ENCODE measurements at places on chromosomes 7 and 10.

GRCh38 chr7:29224726-29225125 is 30.2 kb downstream of the CHN2 start:
- DNase-seq = no peak

GRCh38 chr10:111109501-111110242 is 32.8 kb downstream of the ADRA2A start:
- DNase-seq = no peak

DNA sequence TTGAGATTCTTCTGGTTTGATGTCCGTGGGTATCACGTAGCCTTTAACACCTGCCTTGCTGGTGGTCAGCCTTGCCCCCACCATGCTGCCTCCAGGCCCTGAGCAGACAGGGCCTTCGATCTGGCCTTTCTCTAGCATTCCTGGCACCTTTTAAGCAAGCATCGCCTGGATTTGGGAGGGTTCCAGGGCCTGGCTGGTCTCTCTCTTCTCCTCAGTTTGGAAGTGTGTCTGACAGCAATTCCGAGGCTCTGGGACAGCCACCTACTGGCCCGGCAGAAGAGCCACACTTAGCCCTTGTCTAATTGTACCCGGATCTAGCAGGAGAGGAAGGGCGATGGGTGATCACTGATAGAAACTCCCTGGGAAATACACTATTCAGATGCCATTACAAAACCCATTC is 441.3 kb upstream of the MKI67 start:
- DNase-seq = no peak

- no peak for DNase-seq
These were observed 31.5 kb downstream of the KCNH2 start for GRCh38 chr7:150946421-150947240.

GRCh38 chr10:125911990-125912389 is 15.6 kb downstream of the FANK1 start:
- no peak for DNase-seq

DNA sequence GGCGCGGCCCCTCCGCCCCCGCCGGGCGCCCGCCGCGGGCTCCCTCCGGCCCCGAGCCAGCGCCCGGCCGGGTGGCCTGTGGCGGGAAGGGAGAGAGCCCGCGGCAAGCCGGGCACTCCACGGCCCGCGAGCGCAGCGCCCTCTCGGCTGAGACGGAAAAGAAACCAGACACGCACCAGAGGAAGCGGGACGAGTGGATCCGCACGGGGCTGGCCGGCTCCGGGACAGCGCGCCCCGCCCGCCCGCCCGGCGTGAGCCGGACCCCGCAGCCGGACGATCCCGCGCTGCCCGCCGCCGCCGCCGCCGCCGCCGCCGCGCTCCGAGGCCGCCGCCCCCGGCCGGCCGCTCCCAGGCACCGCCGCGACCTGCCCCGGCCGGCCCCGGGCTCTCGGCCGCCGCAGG is 300 bp downstream of the ARHGAP21 start:
- DNase-seq = peak; percentile 5

GRCh38 chr7:39702133-39702532 is 78.8 kb downstream of the RALA start:
- no peak for DNase-seq

DNA sequence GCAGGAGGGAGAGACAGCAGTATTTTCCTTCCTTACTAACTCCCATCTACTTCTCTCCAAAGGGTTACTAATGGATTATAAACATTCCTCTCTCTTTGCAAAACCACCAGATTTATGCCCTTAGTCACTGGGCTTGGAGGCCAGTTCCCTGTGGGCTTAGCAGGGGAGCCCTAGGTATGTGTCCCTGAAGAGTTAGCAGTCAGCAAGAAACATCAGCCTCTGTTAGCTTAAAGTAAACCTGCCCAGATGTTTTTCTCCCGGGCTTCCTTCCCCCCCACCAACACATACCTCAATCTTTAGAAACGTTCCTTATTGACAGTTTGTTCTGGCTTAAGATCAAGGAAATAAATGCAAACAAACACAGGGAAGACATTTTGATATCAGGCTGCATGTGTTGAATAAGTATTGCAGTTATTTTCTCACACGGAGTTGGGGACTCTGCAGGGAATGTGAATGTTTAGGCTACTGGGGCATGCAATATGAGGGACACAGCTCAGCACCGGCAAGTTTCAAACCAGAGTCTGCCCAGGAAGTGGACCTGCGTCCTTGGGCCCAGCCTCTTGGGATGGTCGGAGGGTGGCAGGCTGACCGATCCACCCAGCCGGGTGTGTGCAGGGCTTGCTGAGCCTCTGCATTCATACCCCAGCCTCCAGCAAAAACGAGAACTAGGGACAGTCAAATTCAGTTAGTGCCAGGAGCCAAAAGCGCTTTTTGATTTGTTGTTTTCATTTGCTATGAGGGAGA is 252.0 kb upstream of the GRB10 start:
- DNase-seq = no peak

- DNase-seq = no peak
These were observed 965 bp upstream of the CAMK1D start for GRCh38 chr10:12348294-12348869.

- DNase-seq = no peak
These were observed 123.3 kb downstream of the TMEM26 start for GRCh38 chr10:61329854-61330253.

- DNase-seq = no peak
These were observed 15.3 kb downstream of the PLAU start for GRCh38 chr10:73926152-73926764.

GRCh38 chr10:61973906-61974305 is 72.4 kb downstream of the ARID5B start:
- DNase-seq = no peak

DNA sequence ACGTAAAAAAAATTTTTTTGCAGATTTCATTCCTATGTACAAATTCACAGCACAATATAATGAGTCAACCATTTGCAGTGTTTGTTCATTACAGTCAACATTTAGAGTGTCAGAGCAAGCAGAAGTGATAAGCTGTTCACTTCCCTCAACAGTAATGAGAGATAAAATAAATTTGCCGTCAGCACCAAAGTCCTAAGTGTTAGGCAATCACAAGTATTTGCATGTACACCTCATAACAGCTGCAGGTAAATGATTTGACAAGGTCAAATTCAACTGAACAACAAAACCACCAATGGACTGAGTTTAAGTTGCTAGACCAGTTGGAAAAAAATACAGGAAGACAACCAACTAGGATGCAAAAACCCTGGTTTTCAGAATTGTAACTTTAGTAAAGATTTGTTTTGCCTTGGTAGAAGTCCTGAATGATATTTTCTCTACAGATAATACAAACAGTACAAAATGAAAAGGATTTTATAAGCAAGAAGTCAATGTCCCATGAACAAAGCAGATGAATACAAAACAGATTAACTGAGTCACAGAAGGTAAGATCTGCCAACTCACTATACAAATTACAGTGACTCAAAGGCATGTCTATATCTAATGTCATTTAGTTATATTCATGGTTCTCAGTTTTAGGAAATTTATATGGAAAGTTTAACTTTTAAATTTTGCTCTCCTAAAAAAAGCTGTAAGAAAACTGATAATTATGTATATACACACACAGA is 10.4 kb downstream of the RAPGEF5 start:
- DNase-seq = no peak

- DNase-seq = no peak
These were observed 31.8 kb upstream of the VCL start for GRCh38 chr10:73965890-73966768.

DNA sequence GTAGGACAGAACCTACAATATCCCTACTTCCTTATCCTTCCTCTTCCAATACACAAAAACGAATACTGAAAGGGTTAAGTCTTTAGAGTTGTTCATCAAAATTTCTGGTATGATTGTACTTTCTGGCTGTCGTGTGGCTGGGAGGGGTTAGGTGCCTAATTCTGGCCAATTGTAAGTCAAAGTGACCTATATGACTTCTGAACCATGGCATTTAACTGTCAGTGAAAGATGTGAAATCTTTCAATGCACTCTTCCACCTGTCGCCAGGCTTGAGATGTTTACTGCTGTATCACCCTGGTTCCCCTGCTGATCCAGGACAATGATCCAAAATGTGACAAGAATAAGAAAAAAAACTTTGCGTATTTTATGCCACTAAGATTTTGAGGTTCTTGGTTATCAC is 20.8 kb downstream of the EPC1 start:
- DNase-seq = no peak

- DNase-seq = no peak
These were observed 40.2 kb upstream of the MYL10 start for GRCh38 chr7:101669307-101669706.

DNA sequence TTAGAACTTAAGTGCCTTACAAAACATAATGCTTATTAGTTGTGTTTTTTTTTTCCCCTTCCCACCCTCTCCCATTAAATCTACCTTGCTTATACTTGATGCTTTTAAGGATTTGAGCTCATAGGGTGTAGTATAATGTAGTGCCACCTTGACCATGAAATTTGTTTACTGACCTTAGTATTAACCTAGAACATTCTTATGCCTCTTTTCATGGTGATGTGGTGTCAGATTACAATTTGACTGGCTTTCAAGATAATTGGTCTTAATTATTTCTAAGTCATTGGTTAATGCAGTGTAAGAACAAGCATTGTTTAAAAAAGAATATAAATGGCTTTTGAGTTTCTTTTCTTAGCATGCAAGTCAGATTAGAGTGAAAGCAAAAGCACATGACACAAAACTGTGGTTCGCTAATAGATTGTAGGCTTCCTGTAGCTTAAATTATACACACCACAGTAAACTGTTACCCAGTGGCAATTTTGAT is 61.8 kb downstream of the ADD3 start:
- no peak for DNase-seq

DNA sequence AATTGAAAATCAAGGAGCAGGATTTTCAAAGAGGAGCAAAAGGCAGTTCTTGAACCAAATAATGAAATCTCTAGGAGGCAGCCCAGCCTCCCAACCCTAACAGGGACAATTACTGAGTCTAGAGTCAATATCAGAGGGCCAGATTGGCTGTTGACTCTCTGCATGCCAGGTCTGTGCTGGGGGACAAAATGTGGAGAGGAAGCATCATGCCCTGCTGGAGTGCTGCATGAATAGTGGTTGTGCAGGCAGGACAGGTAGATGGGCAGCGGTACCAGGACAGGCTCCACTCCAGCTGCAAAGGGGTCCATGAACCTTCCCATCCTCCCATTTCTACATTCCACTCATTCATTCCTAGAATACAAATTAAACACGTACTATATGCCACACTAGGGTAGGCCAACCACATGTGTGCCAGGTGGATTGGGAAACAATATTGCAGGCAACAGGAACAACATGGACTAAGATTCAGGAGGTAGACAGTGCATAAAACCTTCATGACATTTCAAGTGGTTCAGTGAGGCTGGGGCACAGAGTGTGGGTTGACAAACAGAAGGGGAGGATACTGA is 30.4 kb upstream of the MAT1A start:
- DNase-seq = no peak

DNA sequence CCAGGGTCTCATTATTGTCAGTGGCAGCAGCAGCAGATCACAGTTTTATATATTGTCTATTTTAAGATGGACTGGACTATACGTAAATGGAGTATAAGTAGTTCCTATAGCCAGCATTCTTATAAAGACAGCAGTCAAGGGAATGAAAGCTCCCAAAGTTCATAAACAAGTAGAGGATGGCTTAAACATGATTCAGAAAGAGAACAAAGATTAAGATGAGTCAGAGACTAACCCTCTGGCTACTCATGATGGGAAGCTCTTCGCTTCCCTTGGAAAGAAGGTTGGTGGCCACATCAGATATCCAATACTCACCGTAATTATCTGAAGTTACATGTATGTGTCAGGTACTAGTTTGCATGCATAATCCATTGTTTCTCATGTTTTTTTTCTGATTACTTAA is 277.0 kb downstream of the INHBA start:
- no peak for DNase-seq

DNA sequence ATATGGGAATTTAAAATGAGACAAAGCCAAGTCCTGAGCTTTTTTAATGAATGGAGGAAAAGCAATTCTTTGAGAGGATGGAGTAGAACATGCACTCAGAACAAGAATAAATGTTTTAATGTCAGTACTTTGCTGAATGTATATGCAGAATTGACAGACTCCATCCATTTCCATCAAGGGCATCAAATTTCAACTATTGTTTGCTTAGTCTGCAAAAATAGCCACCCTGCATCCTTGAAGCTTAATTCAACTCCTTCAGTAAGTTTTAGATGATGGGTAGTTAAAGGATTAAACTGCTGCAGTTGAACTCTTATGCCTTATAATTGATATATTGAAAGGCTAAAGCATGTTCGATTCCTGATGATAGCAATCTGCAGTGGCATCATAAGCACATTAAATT is 99.7 kb upstream of the IFRD1 start:
- DNase-seq = no peak

DNA sequence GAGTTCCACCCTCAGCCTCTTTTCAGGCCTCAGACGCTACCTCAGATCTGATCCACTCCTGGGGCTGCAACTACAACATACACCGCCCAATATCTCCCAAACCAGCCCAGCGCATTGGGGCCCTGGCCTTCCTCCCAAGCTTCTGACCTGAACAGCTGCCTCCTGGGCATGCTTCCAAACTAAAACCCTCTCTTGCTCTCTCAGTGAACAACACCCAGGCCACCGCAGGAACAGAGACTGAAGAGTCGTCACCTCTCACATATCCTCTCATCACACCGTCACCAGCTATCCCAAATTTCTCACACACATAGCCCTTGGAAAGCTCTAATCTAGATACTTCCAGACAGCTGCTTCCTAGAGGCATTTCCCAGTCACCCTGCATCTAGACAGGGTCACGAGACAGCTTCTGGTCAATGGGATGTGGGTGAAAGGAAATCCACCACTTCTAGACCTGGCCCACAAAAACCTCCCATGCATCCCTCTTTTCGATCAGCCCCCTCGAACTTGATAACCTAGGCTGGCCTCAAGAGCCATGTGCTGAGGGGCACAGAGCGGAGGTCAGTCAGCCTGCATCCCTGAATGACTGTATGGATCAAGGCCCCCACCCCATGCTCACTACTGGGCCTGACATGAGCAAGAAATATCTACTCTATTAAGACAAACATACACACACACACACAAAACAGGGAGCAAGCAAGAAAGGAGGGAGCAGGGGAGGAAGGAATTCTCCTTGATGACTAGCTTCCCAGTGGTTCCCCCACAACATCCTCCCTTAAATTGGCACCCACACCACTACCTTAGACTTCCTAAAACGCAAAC is 1.8 kb downstream of the PARP12 start:
- no peak for DNase-seq

DNA sequence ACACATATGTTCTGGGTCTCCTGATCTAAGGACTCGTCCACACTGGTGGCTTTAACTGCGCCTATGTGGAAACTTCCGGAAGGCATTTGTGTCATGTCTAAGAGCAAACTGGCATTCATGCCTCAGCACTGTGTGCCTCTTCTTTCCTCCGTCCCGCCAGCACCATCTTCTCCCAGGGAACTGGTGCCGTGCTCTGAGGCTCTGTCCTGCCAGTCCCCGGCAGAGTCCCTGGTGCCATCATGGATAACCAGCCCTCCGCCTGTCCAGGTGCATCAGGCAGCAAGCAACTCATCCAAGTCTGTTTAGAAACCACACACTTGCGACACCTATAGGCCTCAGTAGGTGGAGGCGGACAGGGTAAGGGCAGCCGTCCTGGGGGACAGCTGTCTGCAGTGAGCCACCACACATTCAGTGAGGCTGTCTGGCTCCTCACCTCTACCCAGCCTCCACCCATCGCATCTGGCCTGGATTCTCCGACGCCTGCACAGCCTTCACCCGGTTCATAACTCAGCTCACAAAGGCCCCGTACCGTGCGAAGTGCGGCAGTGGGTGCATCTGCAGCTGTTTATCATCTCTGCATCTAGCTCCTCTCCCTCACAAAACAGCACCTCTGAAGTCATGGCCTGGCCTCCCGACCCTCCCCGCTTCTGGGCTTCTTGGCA is 162.7 kb downstream of the DIP2C start:
- no peak for DNase-seq

- no peak for DNase-seq
These were observed 60.1 kb downstream of the ZRANB1 start for GRCh38 chr10:125002047-125002422.

Measured in stimulated activated CD4-positive, alpha-beta T cell treated with anti-CD3 and anti-CD28 coated beads, TNF-alpha, amount 100 ng/mL, for 4 hours (primary cell).